IPS DF 6.9 (cell line): ENCODE measurements at places on chromosomes 1 and 21.

GRCh38 chr1:193581341-193581740 is 394.9 kb upstream of the B3GALT2 start:
- no peak overlapping the region for H3K27ac ChIP-seq
- H3K4me1 ChIP-seq = no peaks in the 10 kb centered on the region
- no peak for DNase-seq
- H3K36me3 ChIP-seq = no peaks in the 10 kb centered on the region

GRCh38 chr1:3959361-3959760 is 59.3 kb upstream of the C1orf174 start:
- no peak overlapping the region for H3K27ac ChIP-seq
- H3K4me1 ChIP-seq = no peaks in the 10 kb centered on the region
- H3K4me3 ChIP-seq = no peak overlapping the region
- H3K27me3 ChIP-seq = no peaks in the 10 kb centered on the region

GRCh38 chr1:159311679-159312078 is 9.5 kb downstream of the FCER1A start:
- H3K36me3 ChIP-seq = no peaks in the 10 kb centered on the region
- no peak overlapping the region for H3K27ac ChIP-seq
- H3K4me1 ChIP-seq = peaks cover 3% of the 10 kb centered on the region; the same call in 1 of the 2 replicates
- DNase-seq = no peak
- H3K27me3 ChIP-seq = no peaks in the 10 kb centered on the region

GRCh38 chr1:35568975-35569395 is 4.1 kb upstream of the TFAP2E start:
- H3K4me3 ChIP-seq = no peak overlapping the region
- peaks cover 6% of the 10 kb centered on the region; the same call in 1 of the 2 replicates for H3K36me3 ChIP-seq
- peaks cover 28% of the 10 kb centered on the region for H3K27me3 ChIP-seq
- H3K4me1 ChIP-seq = no peaks in the 10 kb centered on the region
- no peak for DNase-seq
- H3K27ac ChIP-seq = no peak overlapping the region

- peaks cover 5% of the 10 kb centered on the region for H3K4me1 ChIP-seq
- DNase-seq = no peak
- H3K4me3 ChIP-seq = no peak overlapping the region
These were observed 49.0 kb upstream of the LRP8 start for GRCh38 chr1:53376742-53377437.

DNA sequence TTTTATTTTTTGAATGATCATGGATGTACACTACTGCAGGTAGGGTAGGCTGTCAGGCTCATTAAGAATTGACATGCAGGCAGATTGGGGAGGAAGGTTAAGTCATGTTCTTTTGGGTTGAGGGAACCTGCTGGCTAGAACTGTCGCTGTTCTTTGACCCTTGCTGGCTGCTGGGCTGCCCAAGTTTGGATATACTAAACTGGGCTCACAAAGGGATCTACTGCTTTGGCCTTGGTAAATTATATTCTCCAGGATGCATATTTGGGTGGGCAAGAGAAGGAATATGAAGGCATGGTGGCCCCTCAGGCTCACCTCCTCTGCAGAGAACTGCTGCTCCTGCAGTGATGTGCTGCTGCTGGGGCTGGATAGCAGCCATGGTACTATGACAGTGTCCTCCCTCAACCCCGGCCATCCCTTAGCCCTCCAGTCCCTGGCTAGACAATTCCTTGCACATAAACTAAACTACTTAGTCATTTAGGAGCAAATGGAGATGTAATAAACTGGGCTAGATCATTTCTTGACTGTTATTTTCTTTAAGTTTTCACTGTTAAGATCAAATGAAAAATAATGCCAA is 6.1 kb downstream of the ATP1A1 start:
- no peak overlapping the region for H3K4me3 ChIP-seq
- H3K27me3 ChIP-seq = no peaks in the 10 kb centered on the region
- no peak overlapping the region for H3K27ac ChIP-seq
- peaks cover 3% of the 10 kb centered on the region; the same call in 1 of the 2 replicates for H3K4me1 ChIP-seq
- no peak for DNase-seq
